Kidney glomerular epithelial cell (primary cell): ENCODE measurements at places on chromosomes 5 and 9.

GRCh38 chr5:139164020-139164419, 34.1 kb downstream of the SIL1 start:
- no peak for DNase-seq

DNA sequence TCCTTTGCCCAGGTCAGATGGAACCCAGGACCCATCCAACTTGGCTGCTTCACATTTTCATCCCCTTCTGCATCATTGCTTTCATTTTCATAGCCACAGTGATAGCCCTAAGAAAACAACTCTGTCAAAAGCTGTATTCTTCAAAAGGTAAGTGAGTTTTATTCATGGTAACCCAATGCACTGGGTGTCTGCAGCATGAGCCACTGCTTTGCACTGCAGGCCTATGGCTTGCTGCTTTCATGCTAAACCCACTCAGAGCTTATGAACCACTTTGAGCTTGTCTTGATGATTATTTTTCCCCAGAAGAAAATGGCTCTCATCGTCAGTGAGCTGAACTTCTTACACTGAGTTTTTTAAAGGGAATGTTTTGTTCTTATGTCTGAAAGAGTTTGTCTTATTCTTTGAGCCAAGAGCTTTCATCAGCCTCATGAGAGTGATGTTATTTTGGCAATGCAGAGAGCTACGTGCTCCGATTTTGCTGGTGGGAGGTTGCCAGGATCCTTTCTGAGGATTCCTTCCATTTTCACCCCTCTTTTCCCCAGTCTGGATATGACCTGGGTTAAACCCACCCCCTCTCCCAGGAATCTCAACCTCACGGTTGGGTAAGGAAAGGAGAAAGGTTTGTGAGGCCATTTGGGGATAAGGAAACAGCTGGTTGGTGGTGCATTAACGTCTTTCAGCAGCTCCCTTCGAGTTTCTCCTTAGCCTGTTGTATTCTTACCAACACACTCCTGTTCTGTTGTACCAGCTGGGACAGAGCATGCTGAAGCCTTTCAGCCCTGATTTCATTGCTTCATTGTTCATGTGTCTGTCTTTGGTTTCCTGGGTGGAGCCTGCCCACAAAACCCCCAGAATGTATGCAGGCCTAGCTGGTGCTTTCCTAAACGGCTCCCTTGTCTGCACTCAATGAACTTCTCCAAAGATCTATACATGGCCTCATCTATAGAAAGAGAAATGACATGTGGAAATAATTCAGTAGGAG, 47.6 kb downstream of the PDCD1LG2 start:
- DNase-seq = no peak

DNA sequence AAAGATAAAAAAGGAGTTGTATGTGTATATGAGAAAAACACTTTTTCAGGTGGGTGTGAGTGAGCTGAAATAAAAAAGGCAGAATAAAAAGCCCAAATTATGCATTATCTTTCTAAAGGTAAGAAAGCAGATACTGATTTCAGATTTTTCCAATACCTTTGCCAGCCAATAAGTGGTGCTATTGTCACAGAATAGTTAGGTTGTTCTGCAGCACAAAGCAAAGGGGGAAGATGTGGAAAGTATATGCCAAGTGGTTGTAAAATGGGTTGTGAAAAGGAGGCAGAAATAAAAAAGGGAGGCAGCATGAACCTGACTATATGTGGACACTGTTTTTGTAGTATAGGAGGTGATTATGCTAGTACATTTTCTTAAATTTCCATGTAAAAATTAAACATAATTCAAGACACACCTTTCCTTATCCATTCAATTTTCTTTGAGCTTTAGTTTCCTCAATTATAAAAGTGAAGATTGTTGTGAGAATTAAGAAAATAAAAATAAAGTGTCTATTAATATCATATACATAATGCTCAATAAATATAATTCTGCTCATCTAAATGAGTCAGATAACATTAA, 106.7 kb downstream of the SMIM15 start:
- DNase-seq = peak; percentile 67

DNA sequence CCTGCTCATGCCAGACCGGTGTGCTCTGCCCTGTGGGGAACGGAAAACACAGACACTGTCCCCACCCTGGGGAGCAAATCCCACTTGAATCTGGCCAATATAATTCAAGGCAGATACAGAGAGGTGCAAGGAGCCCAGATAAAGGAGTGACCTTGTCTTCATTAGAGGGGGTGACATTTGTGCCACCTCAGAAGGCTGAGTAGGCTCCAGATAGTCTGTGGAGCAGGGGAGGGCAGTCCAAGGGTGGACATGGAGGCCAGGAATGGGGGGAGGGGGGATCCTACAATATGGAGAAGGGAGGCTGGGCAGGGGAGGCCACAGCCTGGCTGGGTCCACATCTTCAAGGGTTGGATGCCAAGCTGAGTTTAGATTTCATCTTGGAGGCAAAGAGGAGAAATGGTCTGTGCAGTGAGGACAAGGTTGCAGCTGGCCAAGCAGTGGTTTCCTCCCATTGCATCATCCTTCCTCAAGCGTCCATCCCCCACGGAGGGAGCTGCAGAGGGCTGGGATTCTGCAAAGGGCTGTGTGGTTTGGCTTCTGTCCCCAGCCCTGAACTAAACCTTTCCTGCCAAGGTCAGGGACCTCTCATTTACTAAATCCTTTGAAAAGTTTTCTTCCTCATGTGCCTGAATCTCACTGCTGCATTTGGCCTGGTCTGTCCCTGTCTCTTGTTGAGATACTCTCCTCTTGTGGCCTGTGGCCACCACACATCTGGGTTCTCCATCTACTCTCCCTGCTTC, 60.1 kb downstream of the GALNT12 start:
- DNase-seq = no peak

GRCh38 chr5:158920736-158921135, 179.0 kb downstream of the EBF1 start:
- DNase-seq = no peak

GRCh38 chr5:98200726-98201541, 572.5 kb upstream of the RGMB start:
- peak; percentile 54 for DNase-seq
